CD4-positive, alpha-beta T cell treated with Interleukin-21 for 1 hour (primary cell): ENCODE measurements at places on chromosomes 12 and 14.

DNA sequence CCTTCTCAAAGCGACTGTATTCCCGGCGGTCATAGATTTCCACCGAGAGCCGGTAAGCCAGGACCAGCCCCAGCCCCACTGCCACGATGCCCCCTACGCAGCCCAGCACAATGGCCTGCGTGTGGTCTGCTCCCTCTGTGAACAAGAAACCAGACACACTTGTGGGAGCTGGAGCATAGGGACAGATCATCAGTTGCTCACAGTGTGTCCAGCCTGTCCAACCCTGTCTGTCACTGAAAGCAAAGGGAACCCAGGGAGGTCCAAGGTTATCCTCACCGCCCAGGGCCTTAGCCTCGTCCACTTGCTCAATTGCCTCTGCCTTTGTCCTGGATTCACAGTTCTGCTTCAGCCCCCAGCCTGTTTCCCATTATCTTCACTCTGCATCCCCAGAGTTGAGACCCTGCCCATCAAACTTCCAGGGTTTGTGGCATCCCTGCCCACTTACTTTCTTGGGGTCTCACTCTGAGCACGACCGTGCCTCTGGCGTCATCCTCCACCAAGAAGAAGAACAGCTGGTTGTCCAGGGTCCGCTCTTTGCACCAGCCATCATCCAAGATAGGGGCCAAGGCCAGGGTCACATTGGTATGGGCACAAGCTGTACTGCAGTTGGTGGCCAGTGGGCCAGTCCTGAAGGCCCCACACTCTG is 11.3 kb upstream of the CSAD start:
- no peak for DNase-seq

- DNase-seq: peak; percentile 97
Measured at GRCh38 chr12:67268335-67268895, 743 bp upstream of the CAND1 start.

GRCh38 chr12:6435961-6436715 is 8.6 kb upstream of the CD27 start:
- no peak for DNase-seq

DNA sequence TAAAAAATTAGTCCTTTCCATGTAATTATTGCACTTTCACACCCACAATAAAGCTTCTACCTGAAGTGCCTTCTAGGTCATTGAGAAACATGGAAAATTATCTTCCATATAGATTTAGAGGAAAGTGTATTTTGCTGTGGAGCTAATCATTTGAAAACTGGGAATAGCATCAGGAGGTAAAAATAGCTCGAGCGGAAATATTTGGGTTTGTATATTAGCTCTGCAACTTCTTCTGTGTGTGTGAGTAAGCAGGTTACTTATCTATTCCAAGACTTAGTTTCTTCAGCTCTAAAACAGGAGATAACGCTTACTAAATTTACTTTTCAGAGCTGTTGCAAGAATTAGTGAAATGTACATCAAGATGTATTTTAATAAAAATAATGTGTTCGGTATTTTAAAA is 95.0 kb upstream of the MON2 start:
- DNase-seq: no peak

DNA sequence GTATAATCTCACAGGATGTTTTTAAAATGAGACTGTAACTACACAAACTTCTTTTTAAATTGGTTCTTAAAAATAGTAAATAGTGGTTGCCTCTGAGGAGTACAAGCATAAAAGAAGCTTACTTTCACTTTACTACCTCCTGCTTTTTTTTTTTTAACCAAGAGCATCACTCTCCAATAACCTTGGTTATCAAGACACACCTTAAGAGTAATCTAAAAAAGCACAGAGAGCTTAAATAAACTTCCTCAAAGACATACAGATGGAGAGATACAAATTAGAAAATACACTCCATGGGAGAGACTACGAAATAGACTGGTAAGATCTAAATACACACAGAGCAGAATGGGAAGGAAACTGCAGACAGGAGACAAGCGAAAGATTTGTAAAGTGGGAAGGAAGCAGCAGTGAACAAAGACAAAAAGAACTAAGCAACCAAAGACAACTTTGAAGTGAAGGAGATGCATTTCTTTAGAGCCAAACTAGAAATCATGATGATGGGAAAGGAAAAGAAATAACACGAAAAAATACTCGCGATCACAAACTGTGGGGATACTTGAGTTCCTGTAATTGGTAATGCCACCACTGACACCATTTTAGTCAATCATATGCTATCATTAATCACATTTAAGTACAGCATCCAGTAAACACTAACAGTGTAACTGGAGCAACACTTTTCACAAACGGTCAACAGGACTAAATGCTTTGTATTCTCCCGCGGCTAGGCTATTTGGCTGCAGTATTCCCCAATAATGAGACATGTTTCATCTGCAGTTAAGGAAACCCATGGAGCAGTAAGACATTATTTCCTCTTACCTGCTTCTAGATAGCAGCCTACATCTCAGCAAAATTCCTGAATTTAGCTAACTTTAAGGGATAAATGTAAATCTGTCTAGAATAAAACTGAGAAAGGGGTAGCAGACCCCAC is 8.2 kb downstream of the SINHCAF start:
- peak; percentile 26 for DNase-seq

- DNase-seq: no peak
Measured at GRCh38 chr12:27571463-27571862, 47.5 kb downstream of the PPFIBP1 start.

DNA sequence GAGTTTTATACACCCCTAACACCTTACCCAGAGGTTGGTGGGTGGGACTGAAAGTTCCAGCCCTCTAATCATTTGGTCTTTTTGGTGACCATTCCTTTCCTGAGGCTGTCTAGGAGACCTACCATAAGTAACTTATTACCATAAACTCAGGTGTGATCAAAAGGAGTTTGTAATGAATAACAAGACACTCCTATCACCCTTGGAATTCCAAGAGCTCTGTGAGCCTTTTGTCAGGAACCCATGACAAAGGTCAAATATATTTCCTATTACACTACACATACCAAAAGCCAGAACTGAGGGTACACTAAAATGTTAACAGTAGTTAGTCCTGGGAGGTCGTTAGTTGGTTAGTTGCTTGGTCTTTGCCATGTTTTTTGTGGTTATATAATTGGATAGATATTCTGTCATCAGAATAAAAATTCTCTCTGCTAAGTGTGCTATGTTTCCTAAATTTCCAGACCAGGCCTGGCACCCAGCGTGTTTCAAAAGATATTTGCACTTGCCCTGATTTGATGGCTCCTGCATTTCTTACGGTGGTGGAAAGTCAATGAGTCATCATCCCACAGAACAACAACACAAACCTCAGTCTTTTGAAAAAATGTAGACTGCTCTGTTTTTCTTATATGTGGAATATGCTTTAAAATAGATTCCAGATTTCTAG is 27.0 kb upstream of the AKAP5 start:
- DNase-seq: no peak
